Activated T-cell treated with anti-CD3 and anti-CD28 coated beads, Interleukin-2, amount 50 U/mL, for 1 hour (primary cell): ENCODE measurements at places on chromosomes 11 and 22.

DNA sequence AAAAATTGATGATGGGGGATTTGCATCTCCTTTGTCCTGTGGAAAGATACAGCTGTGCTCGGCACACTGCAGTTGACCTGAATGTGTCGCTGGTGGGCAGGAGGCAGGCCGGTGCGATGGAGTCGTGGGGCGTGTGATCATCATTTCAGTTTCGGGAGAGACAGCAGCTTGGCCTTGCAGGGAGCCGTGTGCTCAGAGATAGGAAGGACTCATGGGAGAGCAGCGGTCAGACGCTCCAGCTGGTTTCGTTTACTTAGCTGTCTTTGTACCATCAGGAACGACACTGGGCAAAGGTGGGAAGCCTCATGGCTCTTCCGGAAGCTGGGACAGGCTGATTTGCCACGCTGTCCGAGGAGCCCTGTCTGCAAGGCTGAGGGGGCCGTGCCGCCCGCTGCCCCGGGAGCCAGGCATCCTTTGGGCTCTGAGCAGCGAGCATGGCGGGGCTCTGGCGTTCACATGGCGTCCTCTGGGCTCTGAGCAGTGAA is 32.7 kb downstream of the GRAMD4 start:
- DNase-seq: no peak

- DNase-seq: no peak
These were observed 38.2 kb downstream of the CD6 start for GRCh38 chr11:61009392-61010275.

- no peak for DNase-seq
These were observed 203.4 kb downstream of the LRRC4C start for GRCh38 chr11:41256041-41256440.

GRCh38 chr22:38125751-38126201 is 15.3 kb upstream of the BAIAP2L2 start:
- DNase-seq: no peak

GRCh38 chr22:22609291-22609690 is 35.1 kb upstream of the GGTLC2 start:
- DNase-seq: no peak

GRCh38 chr11:122979103-122979814 is 2.4 kb downstream of the BSX start:
- no peak for DNase-seq

- no peak for DNase-seq
These were observed 52.9 kb upstream of the PPARA start for GRCh38 chr22:46097268-46097900.

GRCh38 chr11:125226706-125227105 is 62.2 kb downstream of the PKNOX2 start:
- DNase-seq: no peak

GRCh38 chr11:66559142-66559865 is 9.1 kb downstream of the CTSF start:
- DNase-seq: peak; percentile 48

- no peak for DNase-seq
These were observed 100.4 kb upstream of the GALNT18 start for GRCh38 chr11:11722246-11722645.

GRCh38 chr11:33636104-33636503 is 64.5 kb downstream of the C11orf91 start:
- DNase-seq: no peak

DNA sequence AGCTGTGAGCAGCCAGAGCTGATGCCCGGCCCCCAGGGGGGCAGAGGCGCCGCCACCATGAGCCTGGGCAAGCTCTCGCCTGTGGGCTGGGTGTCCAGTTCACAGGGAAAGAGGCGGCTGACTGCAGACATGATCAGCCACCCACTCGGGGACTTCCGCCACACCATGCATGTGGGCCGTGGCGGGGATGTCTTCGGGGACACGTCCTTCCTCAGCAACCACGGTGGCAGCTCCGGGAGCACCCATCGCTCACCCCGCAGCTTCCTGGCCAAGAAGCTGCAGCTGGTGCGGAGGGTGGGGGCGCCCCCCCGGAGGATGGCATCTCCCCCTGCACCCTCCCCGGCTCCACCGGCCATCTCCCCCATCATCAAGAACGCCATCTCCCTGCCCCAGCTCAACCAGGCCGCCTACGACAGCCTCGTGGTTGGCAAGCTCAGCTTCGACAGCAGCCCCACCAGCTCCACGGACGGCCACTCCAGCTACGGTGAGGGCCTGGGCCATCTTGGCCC is 6.1 kb downstream of the CDC42EP1 start:
- DNase-seq: peak; percentile 54

GRCh38 chr11:120613264-120614226 is 102.0 kb downstream of the GRIK4 start:
- DNase-seq: no peak

- no peak for DNase-seq
These were observed 308.9 kb downstream of the NXPE2 start for GRCh38 chr11:114987186-114987760.

DNA sequence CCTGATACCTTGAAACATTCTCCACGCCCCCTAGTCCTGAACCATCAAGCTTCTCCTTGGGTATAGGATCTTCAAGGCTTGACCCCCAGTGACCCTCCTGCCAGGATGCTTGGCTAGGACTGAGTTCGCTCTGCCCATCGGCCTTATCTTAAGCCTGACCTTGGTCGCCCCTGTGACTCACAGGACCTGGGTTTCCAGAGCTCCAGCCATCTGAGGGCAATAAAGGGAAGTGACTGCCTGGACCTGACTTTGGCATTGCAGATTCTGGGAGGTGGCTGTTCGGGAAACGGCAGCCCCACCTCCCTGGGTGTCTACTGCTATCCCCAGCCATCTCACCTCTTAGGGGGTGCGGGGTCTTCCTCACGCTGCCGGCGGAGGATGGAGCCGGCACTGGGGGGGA is 15.4 kb downstream of the CARD10 start:
- no peak for DNase-seq

- peak; percentile 44 for DNase-seq
These were observed 30.0 kb upstream of the TCF20 start for GRCh38 chr22:42300259-42301076.

- DNase-seq: no peak
These were observed 21.8 kb downstream of the CLMP start for GRCh38 chr11:123173040-123173855.

DNA sequence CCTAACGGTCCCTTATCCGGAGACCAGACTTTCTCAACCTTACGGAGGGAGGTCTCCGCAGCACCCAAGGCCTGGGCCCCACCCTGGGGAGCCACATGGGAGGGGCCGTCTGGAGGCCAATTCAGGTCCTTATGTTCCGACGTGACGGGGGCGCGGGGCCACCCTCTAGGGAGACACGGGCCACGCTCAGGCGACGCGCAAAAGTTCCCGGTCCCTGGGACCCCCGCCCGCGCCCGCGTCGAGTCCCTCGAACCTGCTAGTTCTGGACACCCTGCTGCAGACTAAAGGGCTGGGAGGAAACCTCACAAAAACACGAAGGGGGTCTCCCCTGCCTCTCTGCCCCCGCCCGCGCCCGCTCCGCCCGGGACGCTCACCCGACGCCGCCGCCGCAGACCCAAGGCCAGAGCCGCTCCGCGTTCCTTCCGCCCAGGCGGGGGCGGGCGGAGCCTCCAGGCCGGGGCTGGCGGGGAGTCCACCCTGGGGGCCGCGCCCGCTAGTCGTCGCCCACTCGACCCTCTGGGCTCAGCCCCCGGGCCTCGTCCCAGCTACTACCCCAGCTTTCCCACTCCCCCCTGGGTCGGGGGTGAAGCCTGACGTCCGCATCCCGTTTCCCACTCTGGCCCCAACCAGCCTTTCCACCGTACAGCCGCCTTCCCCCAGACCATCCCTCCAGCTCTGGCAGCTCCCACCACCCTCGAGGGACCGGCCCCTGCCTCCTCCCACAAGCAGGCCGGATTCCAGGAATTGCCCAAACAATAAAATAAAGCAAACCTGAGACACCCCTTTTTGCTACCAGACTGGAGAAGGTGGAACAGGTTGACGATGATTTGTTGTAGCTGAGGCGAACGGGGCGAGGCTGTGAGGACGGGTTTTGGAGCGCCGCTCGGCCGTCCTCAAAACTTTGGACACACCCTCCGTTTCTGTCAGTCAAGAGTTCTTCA is 2.7 kb downstream of the RNH1 start:
- no peak for DNase-seq

DNA sequence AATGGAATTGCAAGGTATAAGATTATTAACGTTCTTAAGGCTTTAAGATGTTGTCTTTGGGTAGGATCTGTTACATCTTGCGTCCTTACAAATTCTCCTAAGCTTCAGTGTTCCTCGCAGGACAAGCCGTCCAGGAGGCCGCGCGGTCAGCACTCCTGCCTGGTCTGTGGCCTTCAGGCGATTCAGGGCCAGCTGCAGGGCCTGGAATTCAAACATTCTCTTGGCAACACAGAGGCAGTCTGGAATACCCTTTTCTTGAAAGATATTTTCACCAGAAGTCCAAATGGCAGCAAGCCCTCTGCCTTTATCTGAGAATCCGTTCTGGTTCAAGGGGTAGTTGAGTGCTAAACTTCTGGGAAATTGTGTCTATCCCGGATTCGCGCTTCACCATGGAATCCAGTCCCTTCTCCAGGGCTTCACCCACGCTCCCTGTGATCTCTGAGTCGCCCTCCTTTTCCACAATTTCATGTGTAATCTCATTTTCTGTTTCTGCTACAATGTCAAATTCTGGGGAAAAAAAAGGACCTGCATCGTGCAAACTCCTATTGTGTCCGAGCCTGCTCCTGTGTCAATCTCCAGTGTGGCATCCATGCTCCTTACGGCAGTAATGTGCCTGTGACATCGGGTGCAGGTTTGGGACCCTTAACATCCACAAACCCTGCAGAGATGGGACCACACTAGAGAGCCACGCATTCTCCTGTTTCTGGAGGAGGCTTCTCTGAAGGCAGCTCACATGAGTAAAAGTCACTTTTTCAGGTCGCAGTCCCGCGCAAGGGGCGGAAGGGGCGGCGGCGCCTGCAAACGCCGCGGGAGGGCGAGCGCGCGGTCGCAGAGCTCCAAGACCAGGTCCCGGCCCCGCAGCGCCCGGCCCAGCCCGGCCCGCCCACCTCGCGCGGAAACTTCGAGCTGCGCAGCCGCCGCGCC is 25.4 kb upstream of the SORL1 start:
- DNase-seq: peak; percentile 66

DNA sequence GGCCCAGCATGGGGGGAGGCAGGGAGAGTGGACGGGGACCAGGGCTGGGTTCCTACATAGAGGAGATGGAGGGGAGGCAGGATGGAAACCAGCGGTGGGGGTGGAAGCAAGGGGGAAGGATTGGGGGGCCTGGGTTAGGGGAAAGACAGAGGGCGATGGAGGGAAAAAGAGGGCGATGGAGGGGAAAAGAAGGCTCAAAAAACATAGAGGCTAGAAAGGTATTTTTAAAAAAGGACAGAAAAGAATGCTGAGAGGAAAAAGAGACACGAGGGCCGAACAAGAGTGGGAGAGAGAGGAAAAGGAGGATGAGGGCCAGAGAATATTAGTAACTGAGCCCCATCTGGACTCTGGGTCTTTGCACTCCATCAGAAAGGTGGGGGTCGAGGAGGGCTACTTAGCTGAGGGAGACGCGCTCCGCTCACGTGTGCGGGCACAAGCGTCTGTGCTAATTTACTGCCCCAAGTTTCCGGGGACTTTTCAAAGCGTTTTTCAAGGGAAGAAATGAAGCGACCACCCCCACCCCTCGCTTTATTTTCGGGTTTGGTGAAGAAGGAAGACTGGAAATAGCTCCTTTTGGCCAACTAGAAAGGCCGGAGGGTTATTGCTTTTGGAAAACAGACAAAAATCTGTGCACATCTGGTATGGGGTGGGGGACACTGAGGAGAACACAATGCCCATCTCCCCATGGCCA is 14.5 kb downstream of the PAX6 start:
- DNase-seq: no peak

- DNase-seq: no peak
These were observed 11.2 kb upstream of the PPP2R1B start for GRCh38 chr11:111777094-111778046.

DNA sequence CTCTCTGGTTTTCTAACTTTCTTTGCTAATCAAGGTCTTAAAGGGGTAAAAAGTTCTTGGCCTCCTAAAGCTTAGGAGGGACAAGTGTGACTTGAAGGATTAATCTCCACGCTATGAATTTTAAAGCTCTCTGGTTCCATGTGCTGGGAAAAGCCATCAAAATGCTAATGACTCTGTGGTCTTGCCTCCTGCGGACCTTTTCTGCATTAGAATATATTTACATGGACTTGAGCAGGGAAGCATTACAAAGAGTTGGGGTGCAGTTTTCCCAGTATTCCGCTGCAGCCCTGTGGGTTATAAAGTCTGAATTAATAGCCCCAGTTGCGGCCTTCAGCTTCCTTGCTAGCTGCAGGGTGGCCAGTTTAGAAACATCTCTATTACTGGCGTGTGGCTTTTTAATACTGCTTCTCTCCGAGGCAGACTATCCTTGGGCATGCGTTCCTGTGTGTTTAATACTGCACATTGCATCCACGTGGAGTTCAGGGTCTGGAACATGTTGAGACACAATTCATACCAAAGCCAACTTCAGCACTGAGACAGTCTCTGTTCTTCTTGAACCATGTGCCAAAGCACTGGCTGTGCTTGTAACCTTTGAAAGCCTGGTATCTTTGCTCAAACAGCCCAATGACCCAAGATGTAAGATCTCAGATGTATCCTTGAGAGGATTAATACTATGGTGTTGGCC is 27.3 kb downstream of the TSPAN18 start:
- no peak for DNase-seq

DNA sequence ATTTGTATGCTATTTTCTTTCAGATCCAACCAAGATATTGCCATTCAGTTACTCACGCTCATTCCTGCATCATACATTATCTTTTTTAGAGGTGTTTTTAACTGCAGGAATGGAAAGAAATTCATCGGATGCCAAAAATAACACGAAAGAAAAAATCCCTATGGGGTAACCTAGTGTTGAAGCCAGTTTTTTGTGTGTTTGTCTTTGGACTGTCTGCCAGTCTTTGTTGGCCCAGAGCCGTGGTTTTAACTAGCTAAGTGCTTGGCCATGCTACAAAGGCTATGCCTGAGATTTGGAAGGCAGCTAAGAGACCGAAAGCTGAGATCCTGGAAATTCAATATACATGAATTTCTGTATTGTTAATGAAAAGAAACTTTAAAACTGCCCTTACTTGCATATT is 309.8 kb upstream of the CNTN5 start:
- DNase-seq: no peak

GRCh38 chr11:64296830-64297698 is 3.1 kb upstream of the CATSPERZ start:
- DNase-seq: no peak
